ENCODE measurements at places on chromosomes 16 and 17.

DNA sequence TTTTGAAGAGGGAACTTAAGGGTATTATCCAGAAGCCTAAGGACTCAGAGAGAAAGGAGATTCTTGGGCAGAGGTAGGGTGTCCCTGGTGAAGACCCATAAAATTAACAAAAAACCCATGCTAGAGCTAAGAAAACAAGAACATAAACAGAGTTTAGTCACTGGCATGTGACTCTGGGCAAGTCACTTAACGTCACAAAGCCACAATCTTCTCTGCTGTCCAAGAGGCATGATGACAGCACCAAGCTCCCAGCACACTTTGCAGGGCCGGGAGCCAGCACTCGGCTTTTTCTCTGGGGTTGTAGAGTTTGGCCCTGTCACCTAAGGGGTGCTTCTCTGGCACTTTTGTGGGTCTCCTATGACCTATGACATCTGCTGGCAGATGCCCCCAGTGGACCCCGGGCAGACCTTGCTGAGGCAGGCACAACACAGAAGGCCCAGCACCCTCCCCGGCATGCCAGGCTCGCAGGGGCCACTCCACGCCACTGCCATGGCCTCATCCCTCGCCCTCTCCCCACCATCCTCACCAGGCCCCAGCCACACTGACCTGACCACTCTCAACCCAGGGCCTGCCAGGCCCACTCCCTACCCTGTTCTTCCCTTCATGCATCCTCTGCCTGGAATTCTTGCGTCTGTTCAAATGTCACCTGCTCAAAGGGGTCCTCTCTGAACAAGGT, 69.8 kb downstream of the DYNLRB2 start:
- no peak for DNase-seq

DNA sequence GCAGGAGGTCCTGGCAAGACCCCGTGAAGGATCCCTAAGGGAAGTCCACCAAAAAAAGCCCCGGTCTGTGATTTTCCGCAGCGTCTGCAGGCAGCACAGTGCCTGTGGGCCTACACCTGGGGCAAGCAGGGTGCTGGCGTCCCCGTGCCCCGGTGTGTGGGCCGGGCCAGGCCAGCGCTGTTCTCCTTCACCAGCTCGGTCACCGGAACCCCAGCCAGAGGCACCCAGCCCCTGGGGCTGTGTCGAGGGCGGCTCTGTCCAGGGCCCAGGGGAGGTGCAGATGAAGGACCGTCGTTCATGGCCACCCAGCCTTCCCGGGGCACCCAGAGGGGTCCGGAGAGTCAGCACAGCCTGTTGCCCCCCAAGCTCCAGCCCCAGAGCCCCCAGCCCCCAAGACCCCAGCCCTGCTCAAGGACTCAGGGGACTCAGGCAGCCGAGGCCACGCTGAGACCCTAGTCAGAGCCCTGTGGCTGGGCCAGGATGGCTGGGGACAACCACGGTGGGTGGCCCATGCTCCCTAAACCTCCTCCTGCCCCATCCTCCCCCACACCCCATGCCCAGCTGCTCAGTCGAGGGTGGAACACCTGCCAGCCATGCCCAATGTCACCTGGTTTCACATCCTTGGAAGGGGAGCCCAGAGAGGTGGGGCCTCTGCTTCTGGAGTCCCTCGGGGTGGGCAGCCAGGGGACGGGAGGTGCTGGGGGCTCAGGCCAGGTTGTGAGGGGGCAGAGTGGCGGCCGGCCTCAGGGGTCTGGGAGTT, 5.7 kb upstream of the C1QTNF8 start:
- DNase-seq = no peak

DNA sequence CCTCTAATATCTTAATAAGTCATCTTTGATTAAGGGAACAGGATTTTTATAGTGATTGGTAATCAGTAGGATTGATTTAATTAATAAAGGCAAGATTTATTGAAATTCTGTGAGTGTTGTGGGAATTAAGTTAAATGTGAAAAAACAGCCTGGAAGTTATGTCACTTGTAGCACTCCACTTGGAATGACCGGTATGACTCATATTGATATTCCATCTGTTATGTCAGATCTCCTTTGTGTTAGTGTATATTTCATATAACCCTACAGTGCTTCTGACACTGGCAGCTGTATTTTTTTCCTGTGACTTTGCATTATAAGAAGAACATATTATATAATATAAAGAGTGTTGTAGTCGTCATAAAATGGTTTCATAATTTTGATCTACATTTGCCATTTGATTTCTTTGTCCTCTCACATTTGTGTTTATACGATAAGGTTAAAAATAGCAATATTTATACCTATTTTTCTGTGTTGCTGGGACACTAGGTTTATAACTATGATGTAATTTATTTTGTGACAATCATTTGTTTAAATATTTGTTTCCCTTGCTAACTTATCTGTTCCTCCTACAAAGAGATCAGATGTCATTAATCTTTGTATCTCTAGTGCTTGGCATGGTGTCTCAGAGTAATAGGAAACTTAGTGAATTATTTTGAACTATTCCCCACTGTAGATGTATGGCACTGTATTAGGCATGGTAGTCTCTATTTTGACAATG, 249.0 kb downstream of the BCAS3 start:
- DNase-seq = peak; percentile 14

DNA sequence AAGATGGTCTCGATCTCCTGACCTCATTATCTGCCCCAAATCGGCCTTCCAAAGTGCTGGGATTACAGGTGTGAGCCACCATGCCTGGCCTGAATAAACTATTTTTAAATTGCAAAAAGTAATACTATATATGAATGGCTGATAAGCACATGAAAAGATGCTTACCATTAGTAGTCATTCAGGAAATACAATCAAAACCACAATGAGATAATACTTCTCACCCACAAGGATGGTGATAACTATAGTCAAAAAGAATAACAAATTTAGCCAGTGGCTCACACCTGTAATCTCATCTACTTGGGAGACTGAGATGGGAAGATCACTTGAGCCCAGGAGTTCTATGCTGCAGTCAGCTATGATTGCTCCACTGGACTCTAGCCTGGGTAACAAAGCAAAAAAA, 2.4 kb upstream of the TACO1 start:
- DNase-seq = no peak

GRCh38 chr16:11255737-11256660, at the start of gene SOCS1:
Gene SOCS1, minus strand, starts transcription at chr16:11256204. Its CDS starts 726 bp downstream, at chr16:11255478.
- peak; percentile 67 for DNase-seq

GRCh38 chr16:72677662-72678447, 370.1 kb downstream of the ZFHX3 start:
- peak; percentile 63 for DNase-seq

DNA sequence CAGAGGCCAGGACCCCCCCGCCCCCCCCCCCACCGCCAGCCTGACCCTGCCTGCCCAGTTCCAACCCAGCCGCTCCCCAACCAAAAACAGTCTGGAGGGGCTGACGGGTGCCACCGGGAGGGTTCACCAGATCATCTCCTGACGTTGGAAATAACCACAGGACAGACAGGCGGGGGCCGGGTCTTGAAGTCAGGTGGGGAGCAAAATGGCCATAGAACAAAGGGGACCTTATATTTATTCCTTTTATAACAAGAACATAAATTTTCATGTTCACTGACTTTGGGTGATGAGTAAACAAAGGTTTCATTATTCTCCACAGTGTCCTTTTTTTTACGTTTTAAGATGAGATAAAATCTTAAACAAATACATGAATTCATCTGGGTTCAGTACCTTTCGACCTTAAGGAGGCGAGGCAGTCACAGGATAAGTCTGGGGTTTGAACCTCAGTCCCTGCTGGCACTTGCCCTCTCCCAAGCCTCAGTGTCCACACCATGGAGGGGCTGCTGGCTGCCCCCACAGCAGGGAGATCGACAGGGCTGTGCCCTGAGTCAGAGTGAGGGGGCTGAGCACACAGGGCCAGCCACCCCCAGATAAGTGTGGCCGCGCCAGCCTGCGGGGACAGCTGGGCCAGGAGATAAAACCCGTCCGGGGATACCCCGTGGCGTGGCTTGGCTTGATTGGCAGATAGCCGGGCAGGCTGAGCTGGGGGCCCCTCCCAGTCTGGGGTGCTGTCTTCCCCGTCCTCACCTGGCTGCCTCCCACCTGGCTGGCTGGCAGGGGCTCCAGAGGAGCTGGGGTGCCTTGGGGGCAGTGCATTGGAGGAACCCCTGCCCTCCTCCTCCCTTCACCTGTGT, 15.0 kb downstream of the SLC7A5 start:
- DNase-seq = no peak

DNA sequence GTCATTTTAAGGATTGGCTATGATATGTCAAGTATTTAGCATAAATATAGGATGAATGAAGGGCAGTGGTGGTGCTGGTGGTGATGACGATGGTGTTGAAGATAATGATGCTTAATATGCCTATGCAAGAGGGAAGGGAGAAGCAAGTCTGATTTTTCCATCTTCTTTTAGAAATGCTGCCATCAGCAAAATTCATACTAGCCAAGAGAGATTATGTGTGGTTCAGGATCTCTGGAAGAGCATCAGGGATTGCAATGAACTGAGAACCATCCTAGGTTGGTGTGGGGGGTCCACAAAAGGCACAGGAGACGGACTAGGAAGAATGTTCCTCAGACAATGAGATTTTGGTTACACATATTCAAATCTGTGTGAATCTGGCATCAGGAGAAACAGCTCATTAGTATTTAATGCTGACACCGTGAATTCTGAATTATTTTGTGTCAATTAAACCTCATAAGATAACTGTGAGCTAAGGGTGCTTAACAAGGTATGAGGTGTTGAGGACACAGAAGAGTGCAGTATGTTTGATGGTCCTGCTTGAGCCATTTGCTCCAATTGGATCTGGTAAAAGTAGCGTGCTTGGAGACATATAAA, 1120.8 kb upstream of the GOT2 start:
- no peak for DNase-seq

DNA sequence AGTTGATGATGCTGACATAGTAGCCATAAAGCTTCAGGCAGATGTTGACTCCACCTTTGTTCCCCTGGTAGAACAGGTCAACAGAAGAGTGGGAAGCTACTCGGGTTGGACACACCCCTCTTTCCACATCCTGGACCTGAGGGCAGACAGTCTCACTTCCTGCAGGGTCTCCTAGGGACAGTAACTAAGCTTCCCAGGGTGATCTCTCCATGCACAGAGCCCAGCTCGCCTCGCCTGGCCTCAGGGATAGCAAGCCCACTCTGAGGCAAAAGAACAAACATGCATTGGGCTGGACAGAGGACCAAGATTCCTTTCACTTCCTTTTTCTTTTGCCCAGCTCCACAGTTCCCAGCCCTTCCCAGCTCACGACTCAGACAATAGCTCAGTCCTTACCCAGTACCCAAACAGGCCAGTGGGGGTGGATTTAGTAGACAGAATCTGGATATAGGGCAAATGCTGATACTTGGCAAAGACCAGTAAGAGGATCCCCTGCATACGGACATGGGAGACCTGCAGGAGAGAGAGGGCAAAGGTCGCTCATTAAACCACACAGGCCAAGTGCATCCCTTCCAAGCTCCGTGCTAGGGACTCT, 7.0 kb downstream of the INPP5K start:
- no peak for DNase-seq

DNA sequence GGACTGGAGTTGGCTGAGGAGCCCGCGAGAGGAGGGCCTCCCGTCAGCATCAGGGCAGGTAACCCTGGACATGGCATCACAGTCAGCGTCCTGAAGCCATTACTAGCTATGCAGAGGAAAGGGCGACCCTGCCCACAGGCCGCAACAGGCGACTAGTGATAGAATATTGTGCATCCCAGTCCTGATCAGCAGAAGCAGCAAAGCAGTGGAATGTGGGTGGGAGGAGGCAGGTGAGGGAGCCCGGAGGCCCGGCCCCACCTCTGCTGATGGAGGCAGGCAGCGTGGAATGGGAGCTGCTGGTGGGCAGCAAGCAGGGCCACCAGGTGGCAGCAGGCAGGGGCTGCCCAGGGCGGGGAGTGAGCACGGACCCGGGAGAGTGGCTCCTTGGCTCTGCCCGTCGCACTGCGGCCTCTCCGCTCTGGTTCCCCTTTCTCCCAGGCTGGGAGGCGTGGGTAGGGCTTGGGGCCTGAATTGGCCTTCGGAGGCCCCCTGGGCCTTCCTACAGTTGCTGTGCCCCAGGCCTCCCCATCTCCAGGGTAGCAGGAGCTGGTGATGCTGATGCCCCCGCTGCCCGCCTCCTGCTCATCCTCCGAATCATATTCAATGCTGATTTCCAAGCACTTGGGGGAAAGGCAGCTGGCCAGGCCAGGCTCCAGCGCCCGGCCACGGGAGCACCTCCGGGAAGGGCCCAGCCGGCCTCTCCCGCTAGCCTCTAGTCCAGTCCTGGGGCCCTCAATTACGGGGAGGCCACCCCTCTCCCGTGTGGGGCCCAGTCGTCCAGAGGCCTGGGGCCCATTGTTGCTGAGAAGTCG, 20.2 kb downstream of the TSPOAP1 start:
- DNase-seq = no peak

DNA sequence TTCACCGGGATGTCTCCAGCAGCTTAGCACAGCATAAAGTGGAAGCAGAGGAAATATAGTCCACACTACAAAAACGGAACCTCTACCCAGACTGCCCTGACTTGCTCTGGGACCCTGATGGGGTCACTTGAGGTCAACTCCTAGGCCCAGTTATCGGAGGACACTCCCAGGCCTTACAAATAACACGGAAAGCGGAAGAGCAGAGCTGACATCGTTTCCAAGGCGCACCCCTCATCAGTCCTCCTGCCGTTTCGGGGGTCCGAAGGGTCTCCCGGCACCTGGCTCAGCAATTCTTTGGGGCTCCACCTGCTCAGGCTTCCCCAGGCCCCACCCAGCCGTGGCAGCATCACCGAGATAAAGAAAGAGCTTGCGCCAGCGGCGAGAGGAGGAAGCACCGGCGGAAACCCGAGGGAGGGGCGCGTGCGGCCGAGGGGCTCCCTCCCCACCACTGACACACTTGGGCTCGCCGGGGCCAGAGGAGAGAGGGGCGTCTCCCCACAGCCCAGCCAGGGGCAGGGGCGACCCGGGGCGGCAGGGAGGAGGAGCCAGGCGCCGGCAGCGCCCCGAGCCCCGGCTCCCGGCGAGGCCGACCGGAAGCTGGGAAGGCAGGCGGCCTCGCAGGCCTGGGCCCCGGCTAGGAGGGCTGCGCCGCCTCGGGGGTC, 727 bp downstream of the CORO7 start:
- no peak for DNase-seq

DNA sequence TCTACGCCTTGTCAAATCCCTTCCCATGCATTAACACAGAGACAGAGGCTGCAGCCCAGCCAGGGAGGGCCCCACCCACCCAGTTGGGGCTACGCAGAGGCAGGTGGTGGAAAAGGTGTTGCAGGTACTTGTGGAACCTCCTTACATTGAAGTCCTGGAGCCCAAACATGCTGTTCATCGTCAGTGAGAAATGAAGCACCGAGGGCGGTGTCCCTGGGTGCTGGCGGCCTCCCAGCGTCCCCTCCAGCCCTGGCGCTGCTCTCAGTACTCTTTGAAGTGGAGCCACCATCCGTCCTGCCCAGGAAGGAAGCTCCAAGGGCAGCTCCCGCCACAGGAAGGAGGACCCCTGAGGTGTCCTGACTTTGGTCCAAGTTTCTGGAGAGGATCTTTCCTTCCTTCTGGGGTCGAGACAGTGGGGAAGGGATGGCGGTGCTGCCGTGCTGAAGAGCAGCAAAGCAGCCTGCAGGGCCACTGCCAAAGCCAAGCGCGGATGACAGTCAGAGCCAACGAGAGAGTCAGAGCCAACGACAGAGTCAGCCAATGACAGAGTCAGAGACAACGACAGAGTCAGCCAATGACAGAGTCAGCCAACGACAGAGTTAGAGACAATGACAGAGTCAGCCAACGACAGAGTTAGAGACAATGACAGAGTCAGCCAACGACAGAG, 23.4 kb downstream of the LMF1 start:
- no peak for DNase-seq

Data from fibroblast of mammary gland (primary cell).